ENCODE measurements at places on chromosomes 1 and 21. TPM values are rescaled to one million over a fixed set of nuclear protein-coding genes. Genes with fewer than 3 reads are reported as not detected.

The UBASH3A gene
- not detected for total RNA-seq

The LCE1D gene
- total RNA-seq: not detected

The MTARC1 gene
- total RNA-seq: 1.2 TPM

The NES gene
- 110 TPM for total RNA-seq

The CEP170 gene
- total RNA-seq: 113 TPM

The IFI44 gene
- total RNA-seq: 31.1 TPM

The OR2M2 gene
- total RNA-seq: not detected

The HTR1D gene
- not detected for total RNA-seq

The S100A2 gene
- total RNA-seq: 3.3 TPM

The BEST4 gene
- total RNA-seq: 0.33 TPM

The ZNF593OS gene
- total RNA-seq: not detected

The GNG4 gene
- not detected for total RNA-seq

The FMO4 gene
- total RNA-seq: 1.2 TPM

The ARHGAP30 gene
- not detected for total RNA-seq

The TRIM17 gene
- 0.15 TPM for total RNA-seq

The RHBG gene
- total RNA-seq: not detected

Data from smooth muscle cell of trachea (primary cell).